Mesangial cell (primary cell): ENCODE measurements at places on chromosomes 2 and 18. TPM values are rescaled to one million over a fixed set of nuclear protein-coding genes. Genes with fewer than 3 reads are reported as not detected.

The SULT1C4 gene
- 24.3 and 90.4 TPM in 2 replicates for total RNA-seq

The SEMA4F gene
- 12.7 and 12.9 TPM in 2 replicates for total RNA-seq

The ZNF396 gene
- total RNA-seq: 0.33 and 0.89 TPM in 2 replicates

The EVA1A gene
- total RNA-seq: 80.2 and 109 TPM in 2 replicates

The SPAG16 gene
- 8.1 and 18.0 TPM in 2 replicates for total RNA-seq

The DSC1 gene
- total RNA-seq: not detected in 2 replicates

The TNFRSF11A gene
- 0.13 and 0.33 TPM in 2 replicates for total RNA-seq
